ENCODE measurements at places on chromosomes 16 and 17. TPM values are rescaled to one million over a fixed set of nuclear protein-coding genes. Genes with fewer than 3 reads are reported as not detected.

ZSCAN10 gene
- not detected for total RNA-seq

GRCh38 chr16:2194852-2195321 is 1.5 kb downstream of the CASKIN1 start:
- peaks cover 37% of the 10 kb centered on the region for H3K4me1 ChIP-seq
- no peak overlapping the region for H3K4me3 ChIP-seq
- H3K36me3 ChIP-seq, result no peaks in the 10 kb centered on the region

BCO1 gene
- not detected for total RNA-seq

GRCh38 chr17:57142925-57143324 is 57.9 kb downstream of the AKAP1 start:
- no peaks in the 10 kb centered on the region for H3K36me3 ChIP-seq
- H3K27me3 ChIP-seq, result no peaks in the 10 kb centered on the region
- no peak for DNase-seq
- H3K27ac ChIP-seq, result no peak overlapping the region
- H3K4me3 ChIP-seq, result no peak overlapping the region

DNA sequence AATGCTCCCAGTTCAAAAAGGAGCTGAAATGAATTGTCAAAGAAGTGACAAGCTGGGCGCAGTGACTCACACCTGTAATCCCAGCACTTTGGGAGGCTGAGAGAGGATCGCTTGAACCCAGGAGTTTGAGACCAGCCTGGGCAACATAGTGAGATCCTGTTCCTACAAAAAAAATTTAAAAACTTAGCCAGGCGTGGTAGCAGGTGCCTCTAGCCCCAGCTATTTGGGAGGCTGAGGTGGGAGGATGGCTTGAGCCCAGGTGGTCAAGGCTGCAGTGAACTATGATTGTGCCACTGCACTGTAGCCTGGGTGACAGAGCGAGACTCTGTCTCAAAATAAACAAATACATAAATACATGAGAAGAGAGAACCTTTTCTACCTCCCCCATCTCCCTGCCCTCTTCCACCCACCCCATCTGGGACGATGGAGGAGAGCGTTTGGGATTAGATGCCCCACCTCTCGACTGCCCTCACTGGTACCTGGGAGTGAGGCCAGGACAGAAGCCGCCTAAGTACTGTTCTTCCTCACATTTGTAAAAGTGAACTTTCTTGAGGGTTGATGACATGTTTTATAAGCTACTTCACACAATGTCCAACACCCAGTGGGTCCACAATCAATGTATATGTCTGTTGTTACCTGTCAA is 2.4 kb downstream of the IL4R start:
- DNase-seq, result no peak
- no peak overlapping the region for H3K4me3 ChIP-seq
- no peaks in the 10 kb centered on the region for H3K4me1 ChIP-seq
- no peaks in the 10 kb centered on the region for H3K36me3 ChIP-seq
- H3K27ac ChIP-seq, result peak overlapping the region; percentile 65

DNA sequence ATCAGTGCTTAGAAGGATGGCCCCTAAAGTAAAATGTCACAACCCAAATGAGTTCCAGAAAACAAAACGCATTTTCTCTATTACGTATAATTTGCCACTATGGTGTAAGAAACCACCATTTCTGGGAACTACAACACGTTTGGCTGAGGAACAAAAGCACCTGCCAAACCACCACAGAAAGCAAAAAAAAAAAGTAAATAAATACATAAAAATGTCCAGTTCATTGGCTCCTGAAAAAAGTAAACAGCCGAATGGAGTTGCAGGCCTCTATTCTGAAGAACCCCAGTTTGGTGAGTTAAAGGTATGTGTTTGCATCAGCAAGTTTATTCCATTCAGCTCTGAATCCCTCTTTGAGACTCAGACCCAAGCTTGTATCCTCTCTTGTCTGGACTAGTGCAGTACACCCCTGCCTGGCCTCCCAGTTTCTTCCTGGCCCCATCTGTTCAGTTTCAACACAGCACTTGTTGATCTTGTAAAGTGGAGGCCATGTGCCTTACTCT is 36.9 kb downstream of the ERN1 start:
- H3K36me3 ChIP-seq, result no peaks in the 10 kb centered on the region
- DNase-seq, result no peak
- H3K4me3 ChIP-seq, result no peak overlapping the region
- no peaks in the 10 kb centered on the region for H3K27me3 ChIP-seq
- no peak overlapping the region for H3K27ac ChIP-seq

DOC2B gene
- 18.4 TPM for total RNA-seq

DNA sequence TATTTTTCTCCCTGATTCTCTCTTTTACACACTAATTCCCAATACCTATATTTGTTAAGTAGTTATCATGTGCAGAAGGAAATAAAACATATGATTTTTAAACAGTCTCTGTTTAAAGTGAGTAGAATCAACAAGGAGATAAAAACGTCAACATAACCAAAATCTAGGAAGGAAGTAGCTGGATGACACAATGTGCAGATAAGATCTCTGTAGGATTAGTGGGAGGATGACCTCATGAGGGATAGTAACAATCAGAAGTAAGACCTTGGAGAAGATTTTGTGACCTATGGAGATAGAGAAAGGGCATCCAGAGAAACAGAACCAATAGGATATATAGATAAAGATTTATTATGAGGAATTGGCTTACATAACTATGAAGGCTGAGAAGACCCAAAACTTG is 262.6 kb upstream of the CDH11 start:
- no peaks in the 10 kb centered on the region for H3K36me3 ChIP-seq
- H3K27me3 ChIP-seq, result no peaks in the 10 kb centered on the region
- H3K4me1 ChIP-seq, result no peaks in the 10 kb centered on the region

FOXJ1 gene
- not detected for total RNA-seq

GRCh38 chr17:80990921-80991644 is 558 bp upstream of the CHMP6 start:
- no peak for DNase-seq
- H3K36me3 ChIP-seq, result peaks cover 5% of the 10 kb centered on the region
- peaks cover 33% of the 10 kb centered on the region for H3K4me1 ChIP-seq
- peak overlapping the region; percentile 97 for H3K4me3 ChIP-seq
- H3K27ac ChIP-seq, result peak overlapping the region; percentile 52

DNA sequence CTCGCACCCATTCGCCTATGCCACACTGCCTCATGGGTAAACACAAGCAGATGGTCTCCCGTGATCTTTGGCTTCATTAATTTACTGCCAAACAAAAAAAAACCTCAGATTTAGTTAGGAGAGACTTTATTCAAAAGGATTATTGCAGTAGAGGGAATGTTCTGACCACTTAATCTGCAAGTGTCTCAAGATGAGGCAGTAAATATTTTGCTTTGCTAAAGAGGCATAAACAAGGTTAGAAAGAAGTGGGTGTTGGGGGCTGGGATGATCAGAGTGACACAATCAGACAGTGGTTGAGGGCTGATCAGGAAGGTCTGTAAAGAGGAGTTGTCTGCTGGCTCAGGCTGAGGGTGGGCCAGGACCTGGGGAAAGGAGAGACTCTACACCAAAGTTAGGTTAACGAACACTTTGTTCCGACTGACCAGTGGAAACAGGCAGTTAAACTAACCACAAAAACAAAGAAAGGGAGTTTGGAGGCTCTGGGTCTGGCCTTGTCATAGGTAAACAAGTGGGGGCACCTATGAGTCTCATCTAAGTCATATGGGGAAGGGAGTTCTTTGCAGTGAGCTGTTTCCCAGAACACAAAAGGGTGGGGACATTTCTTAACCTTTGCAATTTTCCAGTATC is 28.5 kb downstream of the HSD17B2 start:
- no peak overlapping the region for H3K4me3 ChIP-seq
- H3K36me3 ChIP-seq, result no peaks in the 10 kb centered on the region
- no peaks in the 10 kb centered on the region for H3K4me1 ChIP-seq
- DNase-seq, result no peak
- no peaks in the 10 kb centered on the region for H3K27me3 ChIP-seq

ZNF624 gene
- 7.6 TPM for total RNA-seq

DNA sequence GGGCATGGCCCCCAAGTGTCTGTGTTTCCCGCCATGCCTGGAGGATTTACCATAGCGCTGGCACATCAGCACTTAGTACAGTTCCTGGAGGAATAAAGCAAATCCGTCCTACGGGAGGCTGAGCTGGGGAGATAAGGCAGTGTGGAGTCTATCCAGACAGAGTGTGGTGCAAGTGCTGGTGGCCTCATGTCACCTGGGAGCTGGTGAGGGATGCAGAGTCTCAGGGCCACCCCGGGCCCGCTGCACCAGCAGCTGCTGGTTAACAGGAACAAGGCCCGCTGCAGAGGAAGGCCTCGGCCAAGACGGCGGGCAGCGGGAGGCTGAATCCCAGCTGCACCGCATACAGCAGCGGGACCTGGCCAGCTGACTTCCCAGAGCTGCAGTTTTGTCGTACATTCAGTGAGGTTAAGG is 57.3 kb upstream of the CDC42EP4 start:
- H3K27me3 ChIP-seq, result no peaks in the 10 kb centered on the region
- DNase-seq, result no peak
- H3K36me3 ChIP-seq, result no peaks in the 10 kb centered on the region
- peaks cover 15% of the 10 kb centered on the region for H3K4me1 ChIP-seq
- H3K4me3 ChIP-seq, result no peak overlapping the region

NGFR gene
- total RNA-seq, result 267 TPM

IRX5 gene
- total RNA-seq, result not detected
